Left lung (tissue), 14 donors: ENCODE measurements at places on chromosomes 5 and 9.

DNA sequence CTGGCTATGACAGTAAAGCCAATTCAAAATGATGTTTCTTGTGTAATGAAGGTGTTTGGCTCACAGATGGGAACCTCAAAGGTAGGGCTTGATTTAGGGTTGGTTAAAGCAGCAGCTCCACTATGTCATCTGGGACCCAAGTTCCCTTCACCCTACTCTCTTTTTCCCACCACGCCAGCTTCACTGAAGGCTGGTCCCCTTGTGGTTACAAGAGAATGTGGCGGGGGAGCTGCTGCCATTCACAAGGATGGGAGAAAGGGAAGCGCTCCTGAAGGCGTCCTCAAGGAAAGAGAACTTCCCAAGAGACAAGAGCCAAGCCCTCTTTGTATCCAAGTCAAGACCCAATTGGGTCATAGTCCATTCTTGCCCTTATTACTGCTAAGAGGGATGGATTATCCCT is 72.7 kb downstream of the NTRK2 start:
- H3K27me3 ChIP-seq, result no peaks in the 10 kb centered on the region
- no peaks in the 10 kb centered on the region for H3K4me1 ChIP-seq
- no peak overlapping the region for H3K27ac ChIP-seq
- no peaks in the 10 kb centered on the region for H3K36me3 ChIP-seq

- H3K4me3 ChIP-seq, result no peak overlapping the region
- no peaks in the 10 kb centered on the region for H3K27me3 ChIP-seq
- H3K4me1 ChIP-seq, result peaks cover 75% of the 10 kb centered on the region
- DNase-seq, result no peak
- H3K27ac ChIP-seq, result peak overlapping the region; percentile 92
These were observed 67.2 kb downstream of the MVB12B start for GRCh38 chr9:126393876-126394275.

GRCh38 chr9:16058131-16058549 is 505.3 kb downstream of the CCDC171 start:
- no peaks in the 10 kb centered on the region for H3K4me1 ChIP-seq
- H3K4me3 ChIP-seq, result no peak overlapping the region
- H3K27me3 ChIP-seq, result no peaks in the 10 kb centered on the region

DNA sequence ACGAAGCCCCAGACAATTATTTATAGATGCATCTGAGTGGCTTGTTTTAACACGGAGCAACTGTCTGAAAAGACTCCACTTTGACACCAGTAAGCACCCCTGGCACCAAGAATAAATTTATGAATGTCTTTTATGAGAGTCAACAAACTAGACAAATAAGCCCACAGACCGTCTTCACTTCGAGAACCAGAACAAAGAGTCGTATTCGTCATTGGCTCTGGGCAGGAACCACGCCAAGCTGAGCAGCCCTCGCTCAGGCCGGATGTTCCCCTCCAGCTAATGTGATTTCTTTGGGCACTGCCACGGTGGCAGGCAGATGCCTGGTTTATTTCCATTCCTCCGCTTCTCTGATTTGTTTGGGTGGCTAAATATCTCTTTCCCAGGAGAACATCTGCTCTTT is 91.9 kb upstream of the STC2 start:
- H3K27ac ChIP-seq, result no peak overlapping the region
- no peaks in the 10 kb centered on the region for H3K36me3 ChIP-seq
- no peak overlapping the region for H3K4me3 ChIP-seq
- H3K27me3 ChIP-seq, result no peaks in the 10 kb centered on the region
- no peaks in the 10 kb centered on the region for H3K4me1 ChIP-seq

DNA sequence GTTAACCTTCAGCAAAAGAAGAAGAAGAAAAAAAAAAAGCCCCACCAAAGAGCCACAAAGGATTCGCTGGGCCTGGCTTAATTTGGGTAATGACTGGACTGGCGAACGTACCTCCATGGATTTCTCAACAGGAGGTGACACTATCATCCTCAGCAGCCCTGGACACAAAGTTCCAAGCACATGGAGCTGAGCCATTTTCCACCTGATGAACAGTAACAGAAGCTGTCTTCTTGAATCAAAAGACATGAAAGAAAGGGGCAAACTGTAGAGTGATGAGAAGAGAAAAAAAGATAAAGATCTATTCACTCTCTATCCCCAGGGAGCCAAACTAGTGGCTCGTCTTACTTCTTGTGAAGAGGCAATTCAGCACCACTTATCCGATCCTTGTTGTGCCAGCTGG is 150.2 kb upstream of the TRPM3 start:
- no peaks in the 10 kb centered on the region for H3K36me3 ChIP-seq
- no peaks in the 10 kb centered on the region for H3K27me3 ChIP-seq
- H3K4me1 ChIP-seq, result no peaks in the 10 kb centered on the region
- H3K27ac ChIP-seq, result no peak overlapping the region
- no peak overlapping the region for H3K4me3 ChIP-seq

DNA sequence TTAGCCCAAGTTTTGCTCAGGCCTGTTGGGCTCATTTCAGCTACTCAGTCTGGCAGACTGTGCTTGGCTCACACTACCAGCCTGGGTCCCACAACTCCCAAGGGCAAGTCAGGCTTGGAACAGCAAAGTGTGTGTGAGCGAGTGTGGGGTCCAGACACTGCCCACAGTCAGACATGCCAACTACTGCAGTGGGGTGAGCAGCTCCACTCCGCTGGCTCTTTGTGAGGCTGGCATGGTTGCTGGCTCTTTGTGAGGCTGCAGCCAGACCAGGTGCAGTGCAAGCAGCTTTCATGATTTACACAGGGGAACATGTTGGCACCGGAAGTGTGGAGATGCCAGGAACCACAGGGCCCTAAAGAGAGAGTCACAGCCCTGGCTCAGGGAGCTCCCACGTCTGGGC is 606.7 kb upstream of the FAM174A start:
- H3K36me3 ChIP-seq, result no peaks in the 10 kb centered on the region
- H3K27me3 ChIP-seq, result no peaks in the 10 kb centered on the region
- DNase-seq, result no peak
- no peaks in the 10 kb centered on the region for H3K4me1 ChIP-seq
- no peak overlapping the region for H3K27ac ChIP-seq
